Stimulated activated CD8-positive, alpha-beta memory T cell treated with anti-CD3 and anti-CD28 coated beads, Interleukin-4, amount 100 ng/mL, for 1 hour (primary cell): ENCODE measurements at places on chromosomes 11 and 22.

- DNase-seq = no peak
These were observed 118.9 kb downstream of the PLEKHA7 start for GRCh38 chr11:16895306-16895705.

DNA sequence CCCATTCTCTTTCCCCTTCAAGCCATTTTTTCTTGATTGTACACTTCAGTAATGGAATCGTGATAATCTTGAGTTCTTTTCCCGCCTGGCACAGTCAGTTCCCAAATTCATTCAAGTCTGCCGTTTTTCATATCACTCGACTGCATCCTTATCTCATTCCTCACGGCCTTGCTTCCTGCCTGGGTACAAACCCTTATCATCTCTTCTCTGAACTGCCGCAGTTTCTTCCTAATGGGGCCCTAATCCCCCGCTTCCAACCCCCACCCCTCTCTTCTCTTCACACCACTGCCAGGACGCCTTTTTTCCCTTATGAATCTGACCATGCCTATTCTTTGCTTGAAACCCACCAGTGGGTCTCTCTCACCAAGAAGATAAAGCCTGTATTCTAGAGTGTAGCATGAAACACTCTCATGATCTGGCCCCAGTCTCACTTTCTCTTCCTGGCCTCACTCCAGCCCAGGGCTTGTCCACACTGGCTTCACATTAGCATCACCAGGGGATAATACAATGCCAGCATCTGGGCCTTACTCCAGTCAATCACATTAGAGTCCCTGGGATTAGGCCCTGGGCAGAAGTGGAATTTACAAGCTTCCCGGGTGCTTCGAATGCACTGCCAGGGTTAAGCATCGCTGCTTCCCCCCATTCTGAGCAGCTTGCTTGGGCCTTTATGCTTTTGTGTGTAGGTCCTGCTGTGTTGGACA lies 102.1 kb downstream of the FBXO7 start:
- no peak for DNase-seq

DNA sequence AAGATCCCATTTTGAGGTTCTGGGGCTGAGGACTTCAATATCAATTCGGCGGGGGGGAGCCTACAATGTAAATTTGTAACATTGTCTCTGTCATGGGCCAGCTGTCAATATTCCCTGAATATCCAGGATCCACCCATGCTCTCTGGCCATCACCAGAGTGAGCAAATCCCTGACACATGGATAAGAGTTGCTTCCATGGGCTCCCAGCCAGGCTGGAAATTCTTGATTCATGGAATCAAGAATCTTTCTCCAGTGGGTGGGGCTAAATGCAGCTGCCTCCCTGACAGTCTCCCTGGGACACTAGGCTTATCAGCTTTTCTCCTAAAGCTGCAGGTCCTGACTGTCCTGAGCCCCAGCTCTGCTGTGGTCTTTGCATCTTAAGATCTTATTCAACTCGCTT lies 86.9 kb upstream of the IGLL5 start:
- DNase-seq = no peak

- DNase-seq = no peak
These were observed 98.4 kb upstream of the PARVA start for GRCh38 chr11:12278766-12279671.

GRCh38 chr11:133553885-133554740 lies 21.8 kb upstream of the OPCML start:
- no peak for DNase-seq

GRCh38 chr22:30277547-30278344 lies 11.1 kb upstream of the OSM start:
- DNase-seq = no peak

- DNase-seq = no peak
These were observed 125.3 kb downstream of the APOL5 start for GRCh38 chr22:35842954-35843353.

DNA sequence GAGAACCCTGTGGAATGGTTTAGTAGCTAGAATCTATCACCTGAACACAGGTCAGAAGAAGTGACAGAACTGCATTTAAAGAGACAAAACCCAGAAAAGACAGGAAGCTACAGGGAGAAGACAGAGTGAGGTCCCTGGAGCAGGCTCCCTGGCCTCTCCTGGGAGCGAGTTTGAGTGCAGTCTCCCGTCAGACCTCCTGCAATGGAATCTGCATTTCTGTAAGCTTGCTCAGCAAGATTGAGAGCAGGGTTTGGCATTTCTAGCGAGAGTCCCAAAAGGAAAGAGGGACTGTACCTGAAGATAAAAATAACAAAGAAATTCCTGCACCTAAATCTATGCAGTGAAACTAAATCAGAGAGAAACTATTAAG lies 74.2 kb downstream of the MORC2 start:
- DNase-seq = no peak

DNA sequence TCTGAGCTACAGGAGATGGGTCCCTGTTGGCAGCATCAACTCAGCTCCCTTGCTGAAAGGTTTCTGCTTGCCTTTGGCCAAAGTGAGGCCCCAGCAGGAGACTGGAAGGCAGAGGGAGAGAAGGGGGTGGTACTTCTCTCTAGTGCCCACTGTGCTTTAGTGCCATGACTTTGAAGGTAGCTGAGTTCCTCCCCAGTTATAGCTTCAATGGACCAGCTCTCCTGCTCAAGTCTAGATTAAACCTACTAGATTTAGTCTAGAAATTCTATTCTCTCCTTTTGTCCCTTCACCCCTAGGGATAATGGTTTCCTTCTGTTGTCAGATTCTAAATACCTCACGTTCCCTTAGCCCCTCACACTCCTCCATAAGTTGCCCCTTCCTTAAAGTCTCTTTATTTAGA lies 119.2 kb downstream of the TIMP3 start:
- no peak for DNase-seq

GRCh38 chr11:3157381-3158130 lies 7.6 kb downstream of the OSBPL5 start:
- DNase-seq = no peak

GRCh38 chr11:114501901-114502300 lies 57.8 kb downstream of the NXPE1 start:
- no peak for DNase-seq

DNA sequence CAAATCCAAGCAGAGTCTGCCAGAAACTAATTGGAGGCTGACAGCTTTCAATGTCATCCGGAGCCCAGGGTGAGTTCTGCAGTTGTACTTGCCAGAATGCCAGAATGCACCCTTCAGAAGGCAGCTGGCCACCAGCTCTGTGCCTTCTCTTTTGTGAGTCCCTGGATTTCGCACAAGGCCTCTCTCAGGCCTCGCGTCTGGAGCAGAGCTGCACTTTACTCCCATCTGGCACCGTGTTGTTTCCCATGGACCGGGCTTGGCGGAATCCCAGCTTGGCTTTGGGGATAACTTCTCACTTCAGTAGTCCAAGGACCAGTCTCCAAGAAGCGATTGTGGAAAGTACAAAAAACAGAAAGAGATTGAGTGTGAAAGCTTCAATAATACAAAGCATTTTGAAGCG lies 451.3 kb upstream of the KIRREL3 start:
- no peak for DNase-seq

- DNase-seq = no peak
These were observed 16.4 kb upstream of the CTSC start for GRCh38 chr11:88353835-88354496.

GRCh38 chr11:32118025-32118974 lies 27.4 kb downstream of the RCN1 start:
- DNase-seq = no peak

- no peak for DNase-seq
These were observed 582.6 kb downstream of the SOX6 start for GRCh38 chr11:15773476-15774387.

- DNase-seq = no peak
These were observed 119.1 kb upstream of the CSNK2A3 start for GRCh38 chr11:11472106-11472505.

- no peak for DNase-seq
These were observed 30.4 kb downstream of the KCNJ4 start for GRCh38 chr22:38424525-38425080.
